ENCODE measurements at places on chromosomes 1 and 21.

DNA sequence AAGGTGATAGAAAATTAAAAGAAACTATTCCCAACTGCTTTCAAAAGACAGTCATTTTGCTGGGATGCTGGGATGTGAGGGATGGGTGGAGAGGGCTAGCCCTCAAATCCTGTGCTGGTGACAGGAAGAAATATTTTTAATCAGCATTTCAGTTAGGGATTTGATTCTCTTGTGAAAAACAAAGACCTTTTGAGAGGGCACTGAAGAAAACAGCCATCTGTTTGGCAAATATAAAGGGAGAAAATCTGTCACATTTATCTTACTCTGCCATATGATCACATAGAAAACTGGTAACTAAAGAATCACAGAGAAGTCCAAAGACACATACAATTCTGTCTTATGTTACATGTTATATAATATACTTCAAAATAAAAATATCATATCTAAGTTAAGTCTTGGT lies 12.3 kb downstream of the STXBP3 start:
- DNase-seq, result no peak

DNA sequence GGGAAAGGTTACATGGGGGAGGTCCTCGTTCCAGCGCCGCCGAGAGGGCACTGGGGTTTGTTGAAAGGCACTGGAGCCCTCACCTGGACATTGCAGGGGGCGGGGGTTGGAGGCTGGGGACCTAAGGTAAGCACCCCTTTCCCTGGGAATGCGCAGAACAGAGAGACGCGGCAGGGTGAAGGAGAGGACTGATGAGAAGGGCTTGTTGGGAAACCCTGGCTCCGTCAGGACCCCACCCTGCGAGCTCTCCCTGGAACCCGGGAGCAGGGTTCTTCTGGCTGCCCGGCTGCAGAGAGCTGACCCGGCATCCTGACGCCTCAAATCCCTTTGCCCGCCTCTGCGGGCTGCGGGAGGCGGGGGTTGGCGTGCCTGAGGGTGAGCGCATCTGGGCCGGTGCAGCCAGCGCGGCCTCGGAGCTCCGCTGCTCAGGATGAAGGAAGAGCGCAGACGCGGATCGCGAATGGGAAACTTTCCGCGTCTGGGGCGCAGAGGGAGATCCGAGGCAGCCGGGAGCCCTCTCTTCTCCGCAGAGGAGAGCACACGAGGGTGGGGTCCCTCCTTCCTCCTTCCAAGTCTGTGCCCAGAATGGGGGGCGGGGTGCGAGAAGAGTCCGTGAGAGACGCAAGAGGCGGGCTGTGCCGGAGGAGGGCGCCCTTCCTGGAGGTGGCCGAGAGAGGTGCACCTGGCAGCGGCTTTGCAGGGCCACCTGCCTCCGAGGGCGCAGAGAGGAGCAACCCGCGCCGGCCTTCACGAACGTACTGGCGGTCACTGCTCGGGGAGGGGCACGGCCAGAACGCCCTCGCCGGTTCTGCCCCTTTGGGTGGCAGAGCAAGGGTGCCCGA lies 2.4 kb downstream of the IGSF21 start:
- no peak for DNase-seq

GRCh38 chr1:117618450-117619122 lies 12.7 kb downstream of the TENT5C start:
- no peak for DNase-seq

DNA sequence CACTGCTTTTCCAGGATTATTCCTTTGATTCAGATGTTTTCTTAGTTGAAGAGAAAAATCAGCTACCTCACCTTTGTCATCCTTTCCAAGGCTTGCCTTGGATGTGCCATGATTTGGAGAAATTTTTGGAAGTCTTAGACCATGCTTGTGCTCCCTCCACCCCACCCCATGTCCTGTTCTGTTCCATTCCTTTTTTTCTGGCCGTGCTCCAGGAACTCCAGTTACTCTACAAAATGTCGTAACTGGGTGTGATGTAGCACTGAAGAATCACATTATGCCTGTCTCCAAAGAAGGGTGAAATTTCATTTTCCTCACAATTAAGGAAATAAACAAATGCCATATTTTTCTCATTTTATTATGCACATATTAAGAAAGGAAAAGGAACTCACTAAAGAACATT lies 217.8 kb upstream of the ZRANB2 start:
- no peak for DNase-seq

GRCh38 chr1:59195151-59195550 lies 101.7 kb upstream of the FGGY start:
- DNase-seq, result no peak

DNA sequence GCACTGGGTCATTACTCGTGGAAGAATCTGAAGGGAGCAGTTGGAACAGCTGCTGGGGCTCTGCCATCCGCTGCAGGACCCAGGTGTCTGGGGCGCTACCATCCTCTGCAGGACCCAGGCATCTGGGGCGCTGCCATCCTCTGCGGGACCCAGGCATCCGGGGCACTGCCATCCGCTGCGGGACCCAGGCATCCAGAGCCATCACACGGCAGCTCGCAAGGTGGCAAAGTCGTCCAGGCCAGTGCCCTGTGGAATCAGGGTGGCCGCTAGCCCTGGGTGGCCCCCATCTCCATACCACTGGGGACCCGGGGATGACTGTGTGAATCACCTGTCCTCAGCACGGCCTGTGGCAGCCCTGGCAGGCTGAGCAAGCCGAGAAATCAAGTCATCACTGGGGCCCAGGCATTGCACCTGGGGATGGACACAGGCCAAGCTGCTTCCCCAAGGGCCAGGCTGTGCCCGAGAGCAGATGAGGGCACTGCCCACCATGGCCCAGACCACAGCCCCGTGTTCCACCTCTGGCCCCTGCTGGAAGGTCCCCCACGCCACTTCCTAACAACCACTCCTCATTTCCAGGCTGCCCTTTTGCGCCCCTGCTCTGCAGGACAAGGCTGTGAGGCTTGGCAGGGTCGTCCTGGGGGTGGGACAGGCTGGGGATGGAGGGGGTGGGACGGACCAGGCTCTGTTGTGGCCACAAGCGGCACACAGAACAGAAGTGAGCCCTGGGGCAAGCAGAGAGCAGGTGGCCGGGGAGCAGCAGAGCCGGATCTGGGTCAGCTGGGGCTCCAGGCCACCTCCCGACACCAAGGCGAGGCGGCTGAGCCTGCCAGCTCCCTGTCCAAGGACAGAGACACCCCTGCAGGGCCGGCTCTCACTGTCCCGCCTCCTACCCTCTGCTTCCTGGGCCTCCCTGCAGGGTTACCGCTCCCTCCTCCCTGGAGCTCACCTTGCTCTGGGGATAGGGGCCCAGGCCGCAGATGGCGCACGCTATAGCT lies 12.7 kb downstream of the GABRD start:
- no peak for DNase-seq

GRCh38 chr1:5720484-5720883 lies 271.7 kb downstream of the NPHP4 start:
- DNase-seq, result no peak

DNA sequence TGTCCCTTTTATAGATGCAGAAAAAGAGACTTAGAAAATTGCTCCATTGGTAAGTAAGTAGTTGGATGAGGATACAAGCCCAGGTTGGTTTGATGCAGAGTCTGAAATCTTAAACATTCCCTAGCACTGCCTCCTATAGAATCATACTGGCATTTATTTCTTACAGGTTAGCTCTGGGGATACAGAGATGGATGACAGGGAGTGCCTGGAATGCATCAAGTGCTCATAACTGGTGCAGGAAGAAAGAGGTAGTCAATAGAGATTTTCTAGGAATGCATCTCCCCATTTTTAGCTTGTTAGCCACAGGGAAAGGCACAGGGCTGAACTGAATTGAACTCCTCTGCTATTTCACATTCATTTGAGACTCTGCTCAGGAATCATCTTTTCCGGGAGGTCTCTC lies 269.0 kb upstream of the USP24 start:
- DNase-seq, result no peak

DNA sequence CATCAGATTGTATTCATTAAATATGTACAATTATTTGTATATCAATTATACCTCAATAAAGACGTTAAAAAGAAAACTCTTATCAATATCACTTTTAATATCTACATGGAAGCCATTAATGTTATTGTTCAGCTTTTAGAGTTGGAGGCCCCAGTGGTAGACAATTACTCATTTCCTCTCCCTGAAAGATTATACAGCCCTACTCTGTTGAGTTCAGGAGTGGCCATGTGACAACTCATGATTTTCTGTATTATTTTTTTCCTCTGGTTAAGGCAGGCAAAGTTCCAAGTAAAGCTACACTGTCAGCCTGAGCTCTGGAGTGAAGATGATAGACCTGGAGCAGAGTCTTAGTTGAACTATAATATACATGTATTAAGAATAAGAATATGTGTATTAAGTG lies 247.9 kb upstream of the B3GALT2 start:
- no peak for DNase-seq

DNA sequence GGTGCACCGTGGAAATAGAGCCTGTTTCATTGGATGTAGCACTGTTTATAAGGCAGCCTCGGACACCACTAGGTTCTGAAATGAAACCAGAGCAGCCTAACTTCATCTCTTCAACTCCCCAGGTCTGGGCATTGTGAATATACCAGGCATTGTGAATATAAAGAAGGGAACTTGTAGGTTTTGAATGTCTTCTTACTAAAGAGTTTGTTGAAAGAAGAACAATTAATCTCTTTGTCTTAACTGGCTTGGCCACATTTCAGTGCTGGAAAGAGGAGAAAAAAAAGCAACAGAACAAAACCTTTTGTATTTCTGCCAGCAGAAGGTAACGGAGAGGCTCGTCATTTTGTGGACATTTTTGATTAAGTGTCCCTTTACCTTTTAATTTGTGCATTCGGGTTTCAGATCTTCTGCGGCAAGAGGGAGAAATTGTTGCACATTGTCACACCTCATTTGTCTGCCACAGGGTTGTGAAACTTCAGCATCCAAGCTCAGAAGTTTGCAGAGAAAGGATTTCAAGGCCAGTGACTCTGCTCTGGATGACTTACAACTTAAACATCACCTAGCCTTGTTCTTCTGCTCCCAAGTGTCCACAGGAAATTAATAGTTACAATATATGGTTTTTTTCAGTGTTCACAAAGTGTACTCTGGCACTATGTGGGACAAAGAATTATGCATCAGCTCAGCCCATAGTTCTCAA lies 158.3 kb downstream of the KAZN start:
- DNase-seq, result no peak

- DNase-seq, result no peak
Observed at GRCh38 chr1:241269116-241269515, 87.9 kb downstream of the RGS7 start.

- DNase-seq, result no peak
Observed at GRCh38 chr1:2343023-2343935, 48.1 kb downstream of the MORN1 start.

DNA sequence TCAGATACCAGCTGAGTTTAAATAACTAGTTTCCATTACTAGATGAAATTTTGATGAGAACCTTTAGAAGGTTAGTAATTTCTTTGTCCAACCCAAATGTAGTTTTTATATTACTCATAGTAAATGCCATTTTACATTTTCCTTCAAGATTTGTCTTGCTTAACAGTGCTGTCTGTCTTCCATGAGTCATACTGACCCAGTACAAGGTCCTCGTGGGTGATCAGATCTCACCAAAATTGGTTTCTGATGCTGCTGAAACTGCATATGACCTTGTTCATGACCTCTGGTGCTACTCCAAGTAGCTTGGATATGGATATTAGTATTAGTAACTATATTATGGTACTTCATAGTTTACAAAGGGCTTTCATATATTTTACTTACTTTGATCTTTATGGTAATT lies 207.1 kb downstream of the RYR2 start:
- DNase-seq, result no peak

GRCh38 chr1:228180959-228181644 lies 15.5 kb downstream of the IBA57 start:
- DNase-seq, result no peak

DNA sequence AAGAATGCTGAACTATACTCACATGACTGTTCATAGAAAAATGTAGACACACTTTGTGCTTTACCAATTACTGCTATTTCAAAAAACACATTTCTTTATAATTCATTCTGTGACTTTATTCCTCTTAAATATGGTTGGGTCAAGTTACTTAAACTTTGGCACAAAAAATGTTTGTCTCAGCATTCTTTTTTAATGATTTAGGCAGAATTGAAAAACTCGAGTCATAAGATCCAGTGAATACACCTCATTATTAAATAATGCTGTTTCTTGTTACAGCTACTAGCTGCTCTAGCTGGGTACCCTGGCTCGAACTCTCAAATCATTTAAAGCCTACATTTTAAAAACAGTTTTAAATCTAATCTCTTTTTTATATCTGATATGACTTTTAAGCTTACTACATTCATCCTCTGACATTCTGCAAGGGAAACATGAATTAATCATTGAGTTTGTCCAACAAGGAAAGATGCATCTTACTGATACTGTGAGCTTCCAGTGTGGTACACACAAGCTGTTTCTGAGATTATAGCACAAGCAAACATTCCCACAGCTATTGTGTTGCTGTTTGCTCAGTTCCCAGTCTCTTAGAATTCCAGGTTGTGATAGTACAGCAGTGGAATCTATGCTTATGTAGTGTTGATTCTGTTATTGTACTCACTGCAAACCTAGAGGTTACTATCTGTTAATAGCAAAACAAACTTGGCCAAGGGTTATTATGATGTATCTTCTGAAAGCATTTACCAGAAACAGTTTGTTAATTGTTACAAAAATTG lies 746.5 kb downstream of the USP25 start:
- DNase-seq, result no peak

DNA sequence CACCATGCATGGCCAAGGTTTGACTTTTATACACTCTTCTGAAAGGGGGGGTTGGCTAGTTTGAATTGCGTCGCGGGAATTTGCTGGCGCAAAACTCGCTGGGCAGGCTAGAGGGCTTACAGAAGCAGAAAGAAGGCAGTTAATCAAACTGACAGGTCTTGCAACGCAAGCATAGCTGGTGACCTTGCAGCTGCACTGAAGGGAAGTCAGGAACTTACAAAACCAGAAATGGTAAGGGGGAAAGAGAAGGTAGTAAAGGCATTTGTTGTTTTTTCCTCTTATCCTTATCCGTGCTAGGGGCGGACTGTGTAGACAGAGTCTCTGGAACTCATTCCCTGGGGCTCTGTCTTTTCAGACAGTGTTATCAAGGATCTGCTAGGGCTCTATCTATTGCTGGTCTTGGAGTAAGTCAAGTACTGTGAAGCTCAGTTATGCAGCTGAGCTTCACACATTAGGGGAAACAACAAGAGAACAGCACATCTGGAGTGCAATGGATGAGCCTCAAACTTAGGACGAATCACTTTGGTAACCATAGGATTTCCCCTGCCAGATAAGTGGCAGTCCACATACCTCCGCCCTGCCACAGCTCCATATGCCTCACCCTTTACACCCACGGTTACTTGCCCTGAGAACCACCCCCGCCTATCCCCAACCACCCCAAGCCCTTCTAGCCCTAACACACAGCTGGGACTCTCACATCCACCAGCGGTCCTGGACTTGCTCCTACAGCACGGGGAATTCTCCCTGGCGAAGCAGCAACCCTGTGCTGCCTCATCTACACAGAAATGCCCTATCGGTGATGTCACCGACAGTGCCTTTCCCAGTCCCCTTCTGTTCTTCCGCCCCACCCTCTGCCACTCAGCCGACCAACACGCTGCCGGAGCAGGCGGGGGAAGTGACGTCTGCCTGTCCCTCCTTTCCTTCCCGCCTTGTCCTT lies 251.4 kb downstream of the FAM72C start:
- peak; percentile 89 for DNase-seq

All from iPS DF 19.7 (cell line).